Ovary (tissue), 10 donors: ENCODE measurements at places on chromosomes 2 and 18. TPM values are rescaled to one million over a fixed set of nuclear protein-coding genes. Genes with fewer than 3 reads are reported as not detected.

TFPI gene
- 36.0 TPM for total RNA-seq

PLCD4 gene
- 1.3 TPM for total RNA-seq

CFC1 gene
- total RNA-seq = 0.34 TPM

M1AP gene
- 0.46 TPM for total RNA-seq

ESPNL gene
- total RNA-seq = 7.0 TPM

GPR55 gene
- total RNA-seq = not detected

SLC9A2 gene
- not detected for total RNA-seq

NPHP1 gene
- total RNA-seq = 6.1 TPM

HRH4 gene
- not detected for total RNA-seq
